ENCODE measurements at places on chromosomes 16 and 17. TPM values are rescaled to one million over a fixed set of nuclear protein-coding genes. Genes with fewer than 3 reads are reported as not detected.

Gene MSRB1
- 46.0 TPM for total RNA-seq

Gene ZMYND15
- total RNA-seq, result 0.23 TPM

Gene UMOD
- not detected for total RNA-seq

Gene C16orf74
- total RNA-seq, result 2.4 TPM

Gene TMEM100
- total RNA-seq, result 9.6 TPM

Gene NPIPB4
- total RNA-seq, result 24.3 TPM

Gene CMTM4
- total RNA-seq, result 12.0 TPM

All from esophagus muscularis mucosa (tissue), 4 donors.